Left renal cortex interstitium (tissue), 4 donors: ENCODE measurements at places on chromosomes 12 and 14. TPM values are rescaled to one million over a fixed set of nuclear protein-coding genes. Genes with fewer than 3 reads are reported as not detected.

DNA sequence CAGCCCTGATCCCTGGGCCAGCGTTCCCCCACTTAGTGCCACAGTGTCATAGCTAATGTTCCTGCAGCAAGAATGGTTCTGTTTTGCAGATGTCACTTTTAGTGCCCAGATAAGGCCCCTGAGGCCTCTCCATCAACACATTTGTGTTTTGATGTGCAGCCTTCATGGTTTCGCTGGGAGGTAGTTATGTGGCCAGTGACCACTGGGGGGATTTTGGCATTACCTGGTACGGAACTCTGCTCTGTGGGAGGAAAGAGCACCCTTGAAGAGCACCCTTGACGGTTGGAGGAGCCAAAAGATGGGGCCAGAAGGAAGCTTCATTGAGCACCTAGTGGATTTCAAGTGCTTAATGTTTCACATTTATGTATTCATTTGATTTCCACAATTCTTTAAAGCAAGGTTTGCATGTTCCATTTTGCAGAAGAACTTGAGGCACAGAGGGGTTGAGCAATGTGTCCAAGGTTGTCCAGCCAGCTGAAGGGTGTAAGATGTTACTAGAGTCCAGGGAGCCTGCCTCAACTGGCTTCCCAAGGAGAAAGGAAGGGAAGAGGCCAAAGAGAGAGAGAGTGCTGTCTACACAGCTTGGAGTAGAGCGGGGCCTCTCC, 13.0 kb downstream of the SERPINA11 start:
- no peak for DNase-seq

GRCh38 chr12:67354966-67355365, 85.8 kb downstream of the CAND1 start:
- DNase-seq: no peak

DNA sequence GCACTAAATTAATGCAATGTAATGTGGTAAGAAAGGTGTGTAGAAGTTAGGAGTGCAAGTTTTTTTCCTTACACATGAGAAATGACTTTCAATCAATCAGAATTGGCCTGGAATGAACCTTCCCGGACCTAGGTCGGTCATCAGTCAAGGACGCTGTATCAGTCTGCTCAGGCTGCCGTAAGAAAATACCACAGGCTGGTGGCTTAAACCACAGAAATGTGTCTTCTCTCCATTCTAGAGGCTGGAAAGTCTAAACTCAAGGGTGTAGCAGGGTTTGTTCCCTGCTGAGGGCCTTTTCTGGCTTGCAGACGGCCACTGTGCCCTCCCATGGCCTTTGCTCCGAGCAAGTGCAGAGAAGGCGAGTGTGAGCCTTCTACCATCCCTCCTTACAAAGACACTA, 86.6 kb upstream of the DYNC1H1 start:
- DNase-seq: no peak

- no peak for DNase-seq
Measured at GRCh38 chr12:98519257-98519907, 4.0 kb downstream of the TMPO start.

DNA sequence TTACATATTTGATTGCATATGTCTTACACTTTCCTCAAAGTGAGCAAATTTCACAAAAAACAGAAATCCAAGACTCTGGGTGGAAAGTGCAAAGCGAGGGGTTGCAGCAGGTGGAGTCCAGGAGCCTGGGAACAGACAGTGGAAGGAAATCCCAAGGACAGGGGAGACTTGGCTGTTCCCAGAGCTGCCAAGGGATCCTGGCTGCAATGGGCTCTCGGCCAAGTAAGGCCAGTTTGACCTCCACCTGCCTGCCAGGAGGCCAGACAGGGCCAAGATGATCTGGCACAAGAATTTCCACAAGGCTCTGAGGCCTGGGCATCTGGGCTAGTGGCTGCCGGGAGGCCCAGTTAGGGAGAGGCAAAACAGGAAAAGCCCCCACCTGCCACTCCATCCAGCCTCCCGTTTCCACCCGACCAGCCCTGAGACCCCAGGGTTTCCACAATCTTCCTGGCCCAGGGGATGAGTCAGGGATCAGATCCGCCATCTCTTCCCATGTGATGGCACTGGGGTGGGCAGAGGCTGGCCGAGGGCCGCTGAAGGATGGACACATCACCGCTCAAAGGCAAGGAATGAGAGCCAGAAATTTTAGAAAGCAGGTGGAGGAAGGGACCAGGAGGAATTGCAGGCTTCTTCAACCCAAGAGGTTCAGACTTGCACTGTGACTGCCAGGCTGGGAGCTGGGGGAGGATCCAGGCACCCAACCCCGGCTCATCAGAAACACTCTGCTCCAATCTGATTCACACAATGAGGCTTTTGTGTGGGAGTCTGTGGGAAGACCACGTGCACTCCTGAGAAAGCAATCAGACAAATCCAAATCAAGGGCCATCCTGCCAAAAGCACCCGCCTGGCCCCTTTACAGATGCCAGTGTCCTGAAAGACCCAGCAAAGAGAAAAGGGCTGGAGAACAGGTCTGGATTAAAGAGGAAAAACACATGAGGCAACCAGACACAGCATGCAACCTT, 16.3 kb downstream of the SCARB1 start:
- no peak for DNase-seq

PLEKHG7 gene
- 0.76 TPM for polyA plus RNA-seq

FITM1 gene
- 2.2 TPM for polyA plus RNA-seq

CELA1 gene
- not detected for polyA plus RNA-seq

DNA sequence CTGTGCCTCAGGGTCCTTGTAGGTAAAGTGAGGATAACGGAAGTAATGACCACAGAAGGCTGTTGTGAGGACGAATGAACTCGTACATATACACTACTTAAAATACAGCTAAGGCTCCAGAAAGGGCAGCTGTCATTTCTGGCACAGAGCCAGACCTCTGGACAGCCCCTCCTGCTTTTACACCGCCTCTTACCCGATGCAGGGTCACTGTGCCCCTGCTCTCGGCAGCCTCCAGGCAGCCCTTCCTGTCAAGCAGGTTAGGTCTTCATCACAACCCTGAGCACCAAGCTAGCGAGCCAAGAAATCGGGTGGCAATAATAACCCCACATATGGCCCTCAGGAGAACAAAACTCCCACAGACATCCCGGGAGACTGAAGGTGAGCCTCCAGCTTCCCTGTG, 8.5 kb downstream of the TMEM229B start:
- no peak for DNase-seq

PLEKHA5 gene
- polyA plus RNA-seq: 97.9 TPM

GRCh38 chr14:104900639-104901512, 23.8 kb upstream of the PLD4 start:
- no peak for DNase-seq

DNA sequence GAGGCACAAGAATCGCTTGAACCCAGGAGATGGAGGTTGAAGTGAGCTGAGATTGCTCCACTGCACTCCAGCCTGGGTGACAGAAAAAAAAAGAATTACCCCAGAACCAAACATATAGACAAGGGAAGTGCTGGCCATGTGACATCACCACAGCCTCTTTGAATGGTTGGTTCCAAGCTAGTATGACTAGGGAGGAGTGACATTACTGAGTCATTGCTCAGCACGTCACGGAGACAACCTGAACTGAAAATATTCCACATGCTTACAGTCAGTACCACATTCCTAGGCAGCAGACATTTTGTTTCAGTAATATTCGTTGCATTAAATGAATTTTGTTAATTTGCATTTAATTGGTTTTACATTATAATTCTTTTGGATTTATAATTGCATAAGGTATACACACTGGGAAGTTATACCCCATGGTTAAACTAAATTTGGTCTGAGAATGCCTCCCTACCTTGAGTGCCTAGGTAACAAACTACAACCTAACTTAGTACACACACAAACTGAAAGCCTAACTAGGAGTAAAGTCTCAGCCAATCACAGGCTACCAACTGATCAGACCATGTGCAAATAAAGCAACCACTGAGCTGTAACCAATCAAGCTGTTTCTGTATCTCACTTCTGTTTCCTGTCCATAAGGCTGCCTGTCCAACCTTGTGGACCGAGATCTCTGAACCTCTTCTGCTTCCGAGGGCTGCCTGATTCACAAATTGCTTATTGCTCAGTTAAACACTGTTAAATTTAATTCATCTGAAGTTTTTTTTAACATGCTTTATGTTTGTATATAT, 164.4 kb downstream of the CAND1 start:
- DNase-seq: no peak

MAP3K12 gene
- 37.8 TPM for polyA plus RNA-seq

DNA sequence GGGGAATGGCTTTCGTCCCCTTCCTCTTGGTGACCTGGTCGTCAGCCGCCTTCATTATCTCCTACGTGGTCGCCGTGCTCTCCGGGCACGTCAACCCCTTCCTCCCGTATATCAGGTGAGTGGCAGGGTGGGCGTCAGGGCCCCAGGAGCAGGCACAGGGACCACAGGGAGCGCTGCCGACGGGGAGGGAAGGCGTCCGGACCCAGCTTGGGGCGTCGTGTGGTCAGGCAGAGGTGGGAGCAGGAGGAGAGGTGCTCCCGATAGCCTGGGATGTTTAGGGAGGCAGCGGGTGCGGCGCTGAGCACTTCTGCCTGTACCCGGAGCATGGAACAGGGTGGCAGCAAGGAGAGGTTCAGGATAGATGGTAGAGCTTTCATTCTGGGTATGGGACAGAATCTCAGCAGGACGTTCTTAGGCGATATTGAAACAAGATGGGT, 444 bp downstream of the DRAM1 start:
- DNase-seq: peak; percentile 29
